ENCODE measurements at places on chromosomes 6 and 20.

DNA sequence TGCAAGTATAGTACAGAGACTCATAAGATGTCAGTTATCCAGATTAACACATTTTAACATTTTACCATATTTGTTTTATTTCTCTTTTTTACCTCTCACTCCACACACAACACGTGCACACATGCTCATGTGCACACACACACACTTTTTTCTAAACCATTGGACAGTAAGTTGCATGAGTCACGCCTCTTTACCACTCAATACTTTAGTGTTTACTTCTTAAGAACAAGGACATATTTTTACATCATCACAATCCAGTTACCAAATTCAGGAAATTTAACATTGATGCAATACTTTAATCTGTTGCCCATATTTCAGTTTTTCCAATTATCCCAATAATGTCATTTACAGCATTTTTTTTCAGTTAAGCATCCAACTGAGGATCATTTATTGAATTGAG is 109.0 kb downstream of the RIN2 start:
- DNase-seq, result no peak

DNA sequence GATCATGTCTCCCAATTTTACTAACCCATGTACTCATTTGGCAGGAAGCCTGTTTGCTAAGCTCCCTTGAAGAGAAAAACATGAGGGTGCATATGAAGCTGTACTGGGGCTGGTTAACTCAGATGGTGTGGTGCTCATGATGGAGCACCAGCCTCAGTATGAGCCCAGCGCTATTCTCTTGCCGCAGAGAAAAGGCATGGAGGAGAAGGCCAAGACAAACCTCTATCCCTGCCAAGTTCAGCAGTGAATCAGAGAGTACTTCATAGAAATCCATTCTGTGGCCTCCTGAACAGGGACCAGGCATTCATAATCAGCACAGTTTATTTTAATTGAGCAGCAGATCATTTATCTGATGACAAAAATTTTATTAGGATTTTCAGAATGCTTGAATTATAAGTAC is 398.1 kb downstream of the LMBRD1 start:
- DNase-seq, result no peak

DNA sequence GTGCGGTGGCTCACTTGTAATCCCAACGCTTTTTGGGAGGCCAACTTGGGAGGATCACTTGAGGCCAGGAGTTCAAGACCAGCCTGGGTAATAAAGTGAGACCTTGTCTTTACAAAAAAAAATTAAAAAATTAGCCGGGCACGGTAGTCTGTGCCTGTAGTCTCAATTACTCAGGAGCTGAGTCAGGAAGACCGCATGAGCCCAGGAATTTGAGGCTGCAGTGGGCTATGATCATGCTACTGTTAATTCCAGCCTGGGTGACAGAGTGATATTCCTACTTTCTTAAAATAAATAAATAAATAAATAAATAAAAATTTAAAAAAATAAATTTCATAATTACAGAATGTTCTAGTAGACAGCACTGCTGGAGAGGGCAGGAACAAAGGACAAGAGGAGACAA is 62.4 kb downstream of the DST start:
- no peak for DNase-seq

GRCh38 chr6:144689503-144690040 is 404.4 kb downstream of the UTRN start:
- no peak for DNase-seq

DNA sequence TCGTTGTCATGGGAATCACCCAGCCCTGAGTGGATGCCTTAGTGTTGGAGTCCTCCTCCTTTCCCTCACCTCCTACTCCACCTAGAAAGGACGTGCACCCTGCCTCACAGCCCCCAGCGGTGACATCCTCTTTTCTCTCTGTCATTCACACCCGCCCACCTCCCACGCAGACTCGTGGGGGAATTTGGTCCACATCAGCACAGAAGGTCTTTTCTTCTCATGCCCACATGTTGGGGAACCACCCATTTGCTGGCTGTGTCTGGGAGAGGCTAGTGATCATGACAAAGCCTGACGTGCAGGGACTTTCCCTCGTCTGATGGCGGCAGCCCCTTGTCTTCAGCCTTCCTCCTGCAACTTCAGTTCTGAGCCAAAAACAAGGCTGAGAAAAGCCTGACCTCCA is 96.0 kb upstream of the CNKSR3 start:
- DNase-seq, result no peak

GRCh38 chr6:125018136-125018535 is 55.9 kb downstream of the RNF217 start:
- no peak for DNase-seq

DNA sequence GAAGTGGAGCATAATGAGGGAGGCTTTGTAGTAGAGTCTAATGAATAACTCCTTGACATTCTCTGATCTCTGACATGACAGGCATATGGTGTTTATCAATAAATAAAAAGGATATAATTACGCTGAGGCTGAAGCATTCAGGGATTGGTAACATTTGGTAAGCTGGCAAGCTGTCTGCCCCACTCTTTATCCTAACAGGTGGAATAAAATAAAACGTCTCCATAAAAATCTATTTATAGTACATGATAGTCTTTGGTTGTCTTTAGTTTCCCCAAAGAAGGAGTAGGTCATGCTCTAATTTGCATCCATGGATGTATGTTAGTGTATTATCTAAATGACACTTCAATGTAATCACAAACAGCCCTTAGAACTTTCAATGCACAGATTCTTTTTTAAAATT is 30.9 kb upstream of the RBM24 start:
- DNase-seq, result no peak

DNA sequence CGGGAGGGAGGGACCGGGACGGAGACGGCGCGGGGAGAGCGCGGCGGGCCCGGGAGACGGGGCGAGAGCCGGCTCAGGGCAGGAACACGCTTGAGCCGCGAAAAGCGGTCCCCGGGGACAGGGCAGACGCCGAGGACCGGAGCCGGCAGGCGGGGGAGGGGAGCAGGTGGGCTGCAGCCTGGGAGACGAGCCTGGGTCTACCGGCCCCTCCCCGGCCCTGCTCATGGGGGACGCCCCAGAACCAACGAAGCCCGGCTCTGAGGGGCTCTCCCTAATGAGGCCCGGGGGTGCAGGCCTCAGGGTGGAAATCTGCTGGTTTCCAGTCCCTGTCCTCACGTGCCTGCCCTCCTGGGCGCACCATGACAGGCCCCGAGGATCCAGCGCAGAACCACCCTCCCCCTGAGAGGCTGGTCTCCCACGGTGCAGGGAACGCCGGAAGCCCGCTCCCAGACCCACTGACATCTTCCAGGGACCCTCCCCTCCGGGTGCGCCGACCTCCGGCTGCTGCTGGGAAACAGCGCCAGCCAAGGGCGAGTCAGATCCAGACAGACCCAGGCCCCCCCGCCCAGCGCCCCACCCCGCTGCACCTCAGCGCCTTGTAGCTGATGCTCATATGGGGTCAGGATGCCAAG is 571 bp upstream of the EEF1A2 start:
- no peak for DNase-seq

- DNase-seq, result peak; percentile 83
These were observed 25.4 kb upstream of the NOP56 start for GRCh38 chr20:2626853-2627541.

GRCh38 chr6:129711271-129711631 is 1.3 kb upstream of the ARHGAP18 start:
- no peak for DNase-seq

DNA sequence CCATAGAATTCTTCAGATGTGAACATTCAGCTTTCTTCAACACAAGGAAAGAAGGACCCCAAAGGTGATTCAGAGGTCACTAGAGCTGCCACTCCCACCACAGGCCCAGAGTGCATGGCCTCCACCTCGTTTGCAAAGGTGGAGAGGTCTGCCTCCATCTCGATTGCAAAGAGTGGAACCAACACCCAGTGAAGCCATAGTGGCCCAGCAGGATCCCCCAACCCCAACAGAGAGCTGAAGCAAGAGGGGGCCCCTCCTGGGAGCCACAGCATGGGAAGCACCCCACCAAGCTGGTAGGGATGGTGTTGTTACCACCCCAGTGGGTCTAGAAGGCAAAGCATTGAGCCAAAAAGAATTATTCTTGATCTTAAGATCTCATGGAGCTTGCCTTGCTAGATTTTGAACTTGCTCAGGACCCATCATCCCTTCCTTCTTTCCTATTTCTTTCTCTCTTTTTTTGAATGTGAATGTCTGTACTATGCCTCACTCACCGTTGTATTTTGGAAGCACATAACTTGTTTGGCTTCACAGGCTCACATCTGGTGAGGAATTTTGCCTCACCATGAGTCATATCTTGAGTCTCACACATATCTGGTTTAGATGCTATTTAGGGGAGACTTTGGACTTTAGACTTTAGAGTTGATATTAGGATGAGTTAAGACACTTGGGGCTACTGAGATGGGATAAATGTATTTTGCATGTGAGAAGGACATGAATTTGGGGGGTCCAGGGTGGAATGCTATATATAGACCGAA is 119.2 kb downstream of the ANKRD60 start:
- peak; percentile 80 for DNase-seq

DNA sequence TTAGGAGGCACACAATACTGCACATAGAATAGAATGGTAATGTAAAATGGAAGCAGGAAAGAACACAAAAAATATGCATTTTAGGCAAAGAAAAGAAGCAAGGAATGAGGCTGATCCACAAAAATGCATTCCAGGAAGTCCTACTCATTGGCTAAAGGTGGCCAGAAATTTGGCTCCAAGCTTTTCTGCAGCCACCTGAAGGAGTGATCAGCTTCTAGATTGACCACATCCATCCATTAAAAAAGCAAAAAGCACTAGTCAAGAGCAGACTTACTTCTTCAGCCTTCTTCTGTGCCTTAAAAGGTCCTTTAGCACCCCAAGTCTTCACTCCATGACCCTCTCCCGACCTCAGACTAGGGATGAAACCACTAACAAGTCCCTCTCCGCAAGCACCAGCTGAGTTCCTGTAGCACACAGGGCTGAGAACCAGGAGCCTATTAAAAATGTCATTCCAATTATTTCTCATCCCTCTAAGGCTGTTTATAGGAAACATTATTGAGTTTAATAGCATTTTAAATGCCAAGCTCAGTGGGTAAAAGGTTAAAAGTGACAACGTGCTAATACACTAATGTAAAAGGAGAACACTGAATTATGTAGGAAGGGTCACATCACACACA is 36.5 kb downstream of the TRAM2 start:
- no peak for DNase-seq

DNA sequence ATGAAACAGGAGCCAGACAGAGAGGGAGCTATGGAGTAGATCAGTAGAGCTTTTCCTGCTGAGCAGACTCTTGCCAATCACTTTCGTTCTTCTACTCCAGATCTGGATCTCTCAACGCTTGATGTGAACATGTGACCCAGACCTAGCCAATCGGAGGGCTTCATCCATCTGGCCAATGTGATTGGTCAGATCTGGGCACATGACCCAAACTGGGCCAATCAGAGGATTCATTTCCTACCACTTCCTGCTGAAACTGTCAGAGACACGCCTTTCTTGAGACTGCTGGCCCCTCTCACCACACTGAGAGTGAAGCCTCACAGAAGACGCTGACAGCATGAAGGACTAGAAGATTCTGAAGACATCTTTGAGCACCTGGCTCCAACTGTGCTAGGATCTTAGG is 44.2 kb upstream of the ZMYND8 start:
- no peak for DNase-seq

DNA sequence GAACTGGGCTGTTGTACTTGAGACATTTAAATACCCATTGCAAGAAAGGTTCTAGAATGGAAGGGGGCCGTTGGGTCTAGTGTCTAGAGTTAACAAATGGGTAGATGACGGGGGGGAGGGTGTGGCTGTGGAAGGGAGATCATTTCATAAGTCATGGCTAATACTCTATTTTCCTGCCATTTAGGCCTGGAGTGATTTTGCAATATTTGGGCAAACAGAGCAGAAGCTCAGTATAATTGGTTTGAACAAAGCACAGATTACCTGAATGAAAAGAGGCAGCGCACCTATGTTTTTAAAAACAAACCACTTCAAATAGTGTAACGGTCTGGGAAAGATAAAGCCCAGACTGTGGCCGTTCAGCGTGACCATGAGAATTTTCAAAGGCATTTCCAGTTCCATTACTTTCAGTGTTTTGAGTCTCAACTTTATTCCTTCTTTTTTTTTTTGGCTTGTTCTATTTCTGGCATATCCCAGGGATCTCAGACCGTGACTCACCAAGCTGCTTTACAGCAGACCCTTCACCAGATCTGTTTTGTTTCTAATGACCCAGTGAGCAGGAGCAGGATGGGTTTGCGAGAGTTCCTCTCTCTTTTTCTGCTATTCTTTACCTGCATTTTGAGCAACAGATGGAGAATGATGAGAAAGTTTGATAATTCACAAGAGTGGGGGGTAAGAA is 73.7 kb downstream of the LYRM2 start:
- DNase-seq, result peak; percentile 14

DNA sequence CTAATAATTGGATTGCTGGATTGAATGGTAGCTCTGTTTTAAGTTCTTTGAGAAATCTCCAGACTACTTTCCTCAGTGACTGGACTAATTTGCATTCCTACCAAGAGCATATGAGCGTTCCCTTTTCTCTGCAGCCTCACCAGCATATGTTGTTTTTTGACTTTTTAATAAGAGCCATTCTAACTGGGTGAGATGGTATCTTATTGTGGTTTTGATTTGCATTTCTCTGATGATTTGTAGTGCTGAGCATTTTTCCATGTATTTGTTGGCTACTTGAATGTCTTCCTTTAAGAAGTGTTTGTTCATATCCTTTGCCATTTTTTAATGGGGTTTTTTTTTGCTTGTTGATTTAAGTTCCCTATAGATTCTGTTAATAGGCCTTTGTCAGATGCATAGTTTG is 94.7 kb upstream of the AHI1 start:
- no peak for DNase-seq

DNA sequence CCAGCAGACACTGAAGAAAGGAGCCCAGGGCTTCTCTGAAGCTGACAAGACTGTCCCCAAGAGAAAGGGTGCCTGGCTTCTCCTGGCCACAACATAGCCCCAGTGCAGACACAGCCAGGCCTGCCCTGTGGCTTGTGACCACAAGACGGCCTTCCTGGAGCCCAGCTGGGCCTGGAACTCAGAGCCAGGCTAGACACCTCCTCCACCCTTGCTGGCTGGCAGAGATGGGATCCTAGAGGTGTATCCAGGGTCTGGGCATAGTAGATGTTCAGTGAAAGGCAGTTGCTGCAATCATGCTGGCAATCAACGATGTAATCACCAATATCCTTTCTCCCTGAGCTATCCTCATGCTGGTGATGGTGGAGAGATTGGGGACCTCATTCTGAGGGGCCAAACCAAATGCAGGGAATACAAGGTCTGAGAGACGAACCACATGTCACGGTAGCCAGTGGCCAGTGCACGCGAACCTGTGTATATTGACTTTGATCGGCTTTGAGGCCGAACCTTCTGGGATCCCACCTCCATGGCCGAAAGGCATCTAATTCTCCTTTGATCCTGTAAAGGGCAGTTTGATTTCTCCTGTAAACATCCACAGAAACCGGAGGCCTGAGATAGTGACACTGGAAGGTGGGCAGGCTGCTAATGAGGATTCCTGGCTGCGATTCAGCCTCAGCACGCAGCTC is 115.2 kb downstream of the PSMB1 start:
- no peak for DNase-seq

- no peak for DNase-seq
These were observed 465.1 kb upstream of the CHD6 start for GRCh38 chr20:42083280-42083679.

- no peak for DNase-seq
These were observed 106.0 kb upstream of the MTHFD1L start for GRCh38 chr6:150759483-150759882.

All from brain microvascular endothelial cell (primary cell).